ENCODE measurements at places on chromosomes 2 and 18.

GRCh38 chr2:68667371-68667770 lies 24.0 kb downstream of the PROKR1 start:
- DNase-seq, result no peak

GRCh38 chr2:43480874-43481273 lies 115.0 kb downstream of the THADA start:
- DNase-seq, result no peak

DNA sequence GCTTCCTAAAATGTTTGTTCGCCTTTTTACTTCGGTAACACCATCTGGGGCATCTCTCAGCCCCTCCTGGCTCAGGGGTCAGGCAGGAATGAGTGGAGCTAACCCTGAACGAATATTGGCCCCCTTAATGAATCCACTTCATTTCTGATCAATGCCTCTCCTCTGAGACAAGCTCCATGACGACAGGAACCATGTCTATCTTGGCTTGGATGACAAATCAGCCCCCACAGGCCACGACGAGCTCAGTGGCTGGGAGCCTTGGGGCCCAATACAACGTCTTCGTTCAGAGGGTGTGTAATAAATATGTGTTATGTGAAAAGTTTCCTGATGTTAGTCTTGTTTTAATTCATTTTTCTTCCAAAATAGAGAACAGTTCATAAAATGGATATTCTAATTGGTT lies 133.0 kb downstream of the COL6A3 start:
- no peak for DNase-seq

GRCh38 chr2:144999071-144999875 lies 479.4 kb upstream of the ZEB2 start:
- DNase-seq, result no peak

- no peak for DNase-seq
These were observed 99.0 kb downstream of the PLEKHM3 start for GRCh38 chr2:207926133-207926988.

- DNase-seq, result no peak
These were observed 57.4 kb downstream of the NEURL3 start for GRCh38 chr2:96447726-96448125.

DNA sequence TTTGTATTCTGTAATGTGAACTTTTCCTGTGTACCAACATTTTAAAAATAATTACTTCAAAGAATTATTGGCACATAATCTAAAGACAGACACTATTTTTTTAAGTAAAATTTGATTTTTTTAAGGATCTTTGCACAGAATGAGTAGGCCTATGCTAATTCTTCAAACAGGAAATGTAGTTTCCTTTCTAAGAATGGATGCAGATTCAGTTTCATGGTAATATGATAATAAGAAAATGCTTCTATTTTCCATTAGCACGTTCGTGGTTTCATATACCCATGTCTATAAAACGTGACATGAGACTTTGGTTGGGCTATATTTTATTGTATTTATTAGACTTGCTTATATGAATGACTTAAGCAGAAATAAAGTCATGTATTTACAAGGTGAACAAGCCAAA lies 191.8 kb upstream of the RBBP8 start:
- no peak for DNase-seq

DNA sequence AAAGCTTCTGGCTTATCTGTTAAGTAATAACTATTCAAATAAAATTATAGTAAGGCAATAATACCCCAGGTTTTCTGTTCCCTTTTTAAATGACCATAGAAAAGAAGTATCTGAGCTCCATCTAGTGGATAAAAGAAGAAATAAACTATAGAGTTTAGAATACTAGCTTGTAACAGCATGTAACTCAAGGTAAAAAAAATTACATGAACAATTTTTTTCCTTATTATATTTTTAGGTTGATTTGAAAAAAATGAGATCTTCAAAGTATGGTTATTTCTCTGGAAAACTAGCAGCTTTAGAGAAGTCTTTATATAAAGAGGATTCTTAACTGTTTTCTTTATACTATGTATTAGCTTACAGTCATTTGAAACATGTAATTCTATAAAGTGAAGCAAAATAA lies 58.1 kb downstream of the NCKAP1 start:
- DNase-seq, result no peak

GRCh38 chr2:56464613-56465012 lies 280.8 kb downstream of the CCDC85A start:
- no peak for DNase-seq

- no peak for DNase-seq
These were observed 49.4 kb downstream of the AOX1 start for GRCh38 chr2:200635251-200635650.

GRCh38 chr2:221845021-221845365 lies 272.9 kb upstream of the EPHA4 start:
- DNase-seq, result no peak

GRCh38 chr18:29849144-29849543 lies 1193.4 kb downstream of the DSC3 start:
- DNase-seq, result no peak

DNA sequence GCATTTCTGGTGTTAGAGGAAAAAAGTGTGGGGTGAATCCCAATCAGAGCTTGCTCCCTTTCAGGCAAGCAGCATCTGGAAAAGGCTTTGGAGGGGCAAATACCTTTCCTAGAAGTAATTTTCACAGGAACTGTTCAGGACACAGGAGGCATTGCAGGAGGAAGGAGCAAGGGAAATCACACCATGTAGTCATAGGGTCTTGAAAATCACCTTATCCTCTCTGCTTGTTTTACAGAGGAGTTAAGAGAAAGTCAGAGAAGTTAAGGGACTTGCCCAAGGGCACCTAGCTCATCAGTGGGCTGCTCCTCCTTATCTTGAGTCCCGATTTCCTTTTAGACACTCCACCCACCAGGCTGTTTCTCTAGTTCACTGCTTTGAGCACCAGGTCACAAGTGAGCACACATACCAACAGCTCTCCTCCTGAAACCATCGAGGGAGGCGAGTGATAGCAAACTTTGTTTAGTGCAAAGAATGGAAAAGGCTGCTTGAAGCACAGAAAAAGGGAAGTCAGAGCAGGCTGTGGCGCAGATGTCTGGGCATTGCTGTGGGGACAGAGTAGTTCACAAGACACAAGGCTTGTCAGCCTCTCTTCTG lies 89.2 kb upstream of the CXCR4 start:
- peak; percentile 68 for DNase-seq

- DNase-seq, result no peak
These were observed 105.1 kb upstream of the RGPD4 start for GRCh38 chr2:107721586-107721985.

GRCh38 chr18:22469926-22470247 lies 52.2 kb upstream of the CTAGE1 start:
- DNase-seq, result no peak

DNA sequence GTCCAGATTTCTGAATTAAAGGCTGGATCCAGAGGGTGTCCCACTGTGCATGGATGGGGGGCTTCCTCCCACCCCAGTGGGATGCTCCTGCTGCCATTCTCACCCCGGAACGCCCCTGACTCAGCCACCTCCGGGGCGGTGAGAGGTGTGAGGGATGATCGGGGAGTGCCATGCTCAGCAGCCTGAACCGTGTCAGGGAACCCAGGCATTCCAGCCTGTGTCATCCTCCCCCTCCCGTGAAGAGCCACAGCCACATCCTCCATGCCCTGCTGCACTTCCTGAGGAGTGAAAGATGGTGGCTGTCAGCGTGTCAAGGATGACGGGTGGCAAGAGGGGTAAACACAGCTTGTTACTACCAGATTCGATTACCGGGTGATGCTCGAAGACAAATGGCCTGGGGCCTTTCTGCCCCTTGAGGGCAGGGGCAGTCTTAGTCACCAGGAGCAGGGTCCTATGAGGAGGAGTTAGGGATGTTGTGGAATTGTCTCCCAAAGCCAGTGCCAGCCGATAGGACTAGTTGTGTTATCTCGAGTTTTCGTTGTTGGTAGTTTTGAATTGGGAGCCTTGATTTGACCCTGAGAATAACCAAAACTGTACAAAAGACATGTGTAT lies 80.8 kb downstream of the TCF7L1 start:
- no peak for DNase-seq

GRCh38 chr2:80030135-80030534 lies 274.4 kb downstream of the LRRTM1 start:
- DNase-seq, result no peak

DNA sequence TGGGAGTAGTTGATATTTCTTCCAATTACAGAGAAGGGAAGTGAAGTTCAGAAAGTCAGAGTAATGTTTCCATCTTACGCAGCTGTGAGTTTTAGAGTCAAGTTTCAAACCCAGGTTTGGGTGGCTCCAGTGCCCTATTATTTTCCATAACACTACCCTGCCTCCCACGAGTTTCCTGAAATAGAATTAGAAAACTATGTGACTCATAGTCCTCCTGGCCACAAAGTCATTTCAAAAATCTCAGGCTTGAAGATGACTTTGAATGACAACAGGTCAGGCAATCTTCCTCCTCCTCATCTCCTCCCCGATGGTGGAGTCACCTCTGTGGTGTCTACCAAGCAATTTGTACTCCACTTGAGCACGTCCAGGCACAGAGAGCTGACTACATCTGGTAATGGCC lies 212.3 kb upstream of the TRIB2 start:
- DNase-seq, result peak; percentile 55

DNA sequence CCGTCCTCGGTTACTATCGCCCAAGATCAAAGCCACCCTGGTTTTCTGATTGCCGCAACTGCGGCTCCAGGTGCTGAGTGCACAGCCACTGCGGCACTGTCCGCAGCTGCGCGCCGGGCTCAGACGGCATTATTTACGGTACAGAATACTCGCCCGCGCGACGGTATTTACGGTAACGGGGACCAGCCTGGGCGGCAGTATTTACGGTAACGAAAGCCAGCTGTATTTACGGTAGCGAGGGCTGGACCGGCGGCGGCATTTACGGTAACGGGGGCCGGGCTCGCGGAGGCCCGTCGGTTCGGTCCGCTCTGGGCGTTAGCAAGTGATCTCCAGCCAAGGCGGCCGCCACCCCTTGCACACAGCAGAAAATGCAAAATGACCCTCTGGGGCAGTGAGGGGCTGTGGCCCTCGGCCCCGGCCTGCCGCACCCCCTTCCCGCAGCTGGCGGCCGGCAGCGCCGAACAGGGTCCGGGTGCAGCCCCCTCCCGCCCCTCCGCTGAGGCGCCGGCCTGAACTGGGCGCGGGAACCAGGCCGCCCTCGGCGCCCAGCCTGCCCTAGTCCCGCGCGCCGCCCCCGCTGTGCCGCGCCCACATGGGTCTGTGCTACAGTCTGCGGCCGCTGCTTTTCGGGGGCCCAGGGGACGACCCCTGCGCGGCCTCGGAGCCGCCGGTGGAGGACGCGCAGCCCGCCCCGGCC lies at the start of gene GNAL:
Gene GNAL (plus strand): TSS at position 293 of the 697 bp plus-strand sequence. CDS start 300 bp downstream, at position 593.
- DNase-seq, result no peak

DNA sequence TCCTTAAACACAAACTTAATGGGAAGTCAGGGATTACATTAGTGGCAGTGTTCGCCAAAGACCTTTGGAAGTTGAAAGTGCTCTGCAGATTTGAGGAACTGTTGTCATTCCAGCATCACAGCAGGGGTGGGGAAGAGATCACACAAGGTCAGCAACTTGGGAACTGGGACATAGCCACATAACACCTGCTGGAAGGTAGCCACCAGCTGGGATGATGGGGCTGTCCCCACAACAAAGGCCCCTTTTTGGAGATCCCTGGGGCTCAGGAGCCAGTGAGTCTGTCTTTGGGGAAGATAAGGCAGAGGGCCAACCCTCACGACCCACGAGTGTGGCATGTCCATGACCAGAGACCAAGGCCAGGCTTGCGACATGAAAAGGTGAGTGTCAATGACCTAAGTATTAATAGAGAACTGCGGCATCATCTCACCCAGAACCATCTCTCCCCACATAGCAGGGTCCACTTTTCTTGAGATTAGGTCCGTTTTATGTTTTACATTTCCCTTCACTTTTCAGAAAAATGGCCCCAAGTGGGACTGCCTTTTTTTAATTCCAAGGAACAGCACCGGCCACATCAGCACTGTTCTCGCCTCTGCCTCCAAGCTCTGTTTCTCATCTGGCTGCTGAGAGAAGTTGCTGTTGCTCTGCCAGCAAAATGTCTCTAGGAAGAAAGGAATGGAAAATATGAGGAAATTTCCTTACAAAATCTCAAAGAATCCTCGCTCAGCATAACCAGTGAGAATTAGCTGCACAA lies 106.9 kb downstream of the GFPT1 start:
- DNase-seq, result no peak

DNA sequence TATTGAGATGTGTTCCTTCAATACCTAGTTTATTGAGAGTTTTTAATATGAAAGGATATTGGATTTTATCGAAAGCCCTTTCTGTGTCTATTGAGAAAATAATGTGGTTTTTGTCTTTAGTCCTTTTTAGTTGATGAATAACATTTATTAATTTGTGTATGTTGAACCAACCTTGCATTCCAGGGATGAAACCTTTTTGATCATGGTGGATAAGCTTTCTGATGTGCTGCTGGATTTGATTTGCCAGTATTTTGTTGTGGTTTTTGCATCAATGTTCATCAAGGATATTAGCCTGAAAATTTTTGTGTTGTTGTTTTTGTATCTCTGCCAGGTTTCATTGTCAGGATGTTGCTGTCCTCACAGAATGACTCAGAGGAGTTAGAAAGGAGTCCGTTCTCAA lies 1710.4 kb downstream of the SUCLG1 start:
- DNase-seq, result no peak

DNA sequence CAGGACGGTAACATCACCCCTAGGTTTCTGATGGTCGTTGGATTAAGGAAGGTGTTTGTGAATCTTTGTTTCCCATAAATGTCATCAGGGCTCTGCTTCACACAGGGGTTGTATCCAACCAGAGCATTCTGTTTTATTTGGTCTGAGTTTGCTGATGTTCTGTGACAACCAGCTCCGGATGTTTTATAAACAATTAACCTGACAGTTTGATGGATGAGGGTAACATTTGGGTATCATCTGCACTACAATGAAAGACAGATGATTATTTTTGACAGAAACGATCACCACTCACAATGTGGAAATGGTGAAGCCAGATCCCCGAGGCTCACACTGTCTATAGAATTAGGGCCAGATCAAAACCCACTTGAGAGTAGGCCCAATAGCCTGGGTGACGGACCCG lies 107.1 kb downstream of the CDC42EP3 start:
- DNase-seq, result no peak

GRCh38 chr2:69762513-69763494 lies 20.9 kb downstream of the ANXA4 start:
- no peak for DNase-seq

- no peak for DNase-seq
These were observed 160.8 kb downstream of the PHLPP1 start for GRCh38 chr18:62876111-62876510.

DNA sequence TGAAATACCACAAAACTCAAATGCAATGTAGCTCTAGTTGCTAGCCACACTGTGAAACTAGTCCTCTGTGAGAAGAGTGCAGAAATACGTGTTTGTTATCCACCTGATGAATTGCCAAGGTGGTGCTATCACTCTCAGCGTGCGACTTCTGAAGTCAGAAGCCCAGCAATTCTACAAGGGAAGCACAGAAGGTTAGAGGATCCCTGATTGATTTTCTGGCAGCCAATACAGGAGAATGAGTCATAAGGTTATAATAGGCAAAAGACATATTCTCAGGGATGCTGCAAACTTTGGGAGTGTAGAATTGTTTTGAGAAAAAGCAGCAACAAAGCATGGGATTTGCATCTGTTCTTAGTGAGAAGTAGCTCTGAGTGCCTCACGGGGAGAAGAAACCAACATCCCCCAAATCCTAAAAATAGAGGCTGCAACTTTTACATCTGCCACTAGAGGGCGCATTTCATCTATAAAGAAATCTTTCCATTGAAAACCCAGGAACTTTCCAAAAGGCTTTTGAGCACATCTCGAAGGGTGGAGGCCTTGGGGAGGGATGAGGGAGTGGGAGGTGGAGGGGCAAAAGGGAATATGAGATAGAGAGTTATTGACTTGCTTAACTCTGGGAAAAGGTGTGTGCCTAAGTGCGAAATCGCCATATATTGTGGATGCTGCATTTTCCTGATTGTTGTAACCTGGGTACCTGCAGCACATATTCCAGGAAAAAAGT lies 78.0 kb downstream of the TMEM182 start:
- DNase-seq, result peak; percentile 3
